GM12878 (cell line): ENCODE measurements at places on chromosomes 16 and 17. TPM values are rescaled to one million over a fixed set of nuclear protein-coding genes. Genes with fewer than 3 reads are reported as not detected.
A peak's percentile ranks its signal among the peaks of the same experiment; 100 is the strongest.

Gene SPATA33
- total RNA-seq: 11.1 and 12.1 TPM in 2 replicates

Gene HOXB2
- 6.3 and 6.7 TPM in 2 replicates for total RNA-seq

Gene CLEC19A
- total RNA-seq: not detected in 2 replicates

Gene TCF25
- 110 and 130 TPM in 2 replicates for total RNA-seq

Gene STH
- total RNA-seq: not detected in 2 replicates

Gene CLEC18B
- total RNA-seq: 0.16 and 0.21 TPM in 2 replicates

Gene ZNF764
- 11.2 and 11.9 TPM in 2 replicates for total RNA-seq

Gene GRIN2C
- total RNA-seq: 0.13 TPM in 2 replicates

Gene SLC5A11
- total RNA-seq: not detected in 2 replicates

- H3K27me3 ChIP-seq: no peaks in the 10 kb centered on the region
- H3K4me3 ChIP-seq: no peak overlapping the region
- H3K36me3 ChIP-seq: no peaks in the 10 kb centered on the region
- H3K27ac ChIP-seq: no peak overlapping the region
Observed at GRCh38 chr17:59399914-59400313, 68.5 kb downstream of the YPEL2 start.

DNA sequence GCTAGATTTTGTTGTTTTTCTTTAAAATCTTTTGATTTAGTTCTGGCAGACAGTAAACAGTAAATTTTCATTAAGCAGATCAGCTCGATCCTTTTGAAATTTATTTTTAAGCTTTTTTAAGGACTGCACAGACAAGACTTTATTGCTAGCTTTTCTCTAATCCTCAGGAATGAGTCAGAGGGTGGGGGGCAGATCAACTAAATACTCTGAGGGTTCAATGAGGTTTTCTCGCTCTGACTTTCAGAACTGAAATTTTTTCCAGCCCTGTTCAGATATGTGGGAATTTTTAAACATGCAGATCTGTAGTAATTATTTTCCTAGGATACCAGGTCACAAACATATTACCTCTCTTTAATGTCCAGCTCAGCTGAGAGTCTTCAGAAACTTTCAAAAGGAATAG is 977.2 kb downstream of the CDH11 start:
- H3K4me3 ChIP-seq: no peak overlapping the region
- no peaks in the 10 kb centered on the region for H3K27me3 ChIP-seq
- DNase-seq: no peak
- H3K4me1 ChIP-seq: no peaks in the 10 kb centered on the region
- H3K36me3 ChIP-seq: no peaks in the 10 kb centered on the region

- H3K27me3 ChIP-seq: peaks cover 4% of the 10 kb centered on the region; the same call in 1 of the 2 replicates
- H3K27ac ChIP-seq: no peak overlapping the region
- no peaks in the 10 kb centered on the region for H3K36me3 ChIP-seq
- no peak for DNase-seq
- no peak overlapping the region for H3K4me3 ChIP-seq
Observed at GRCh38 chr17:79518585-79519523, 92.0 kb downstream of the RBFOX3 start.

GRCh38 chr16:30521873-30522641 is 4.3 kb downstream of the ZNF768 start:
- no peaks in the 10 kb centered on the region for H3K27me3 ChIP-seq
- H3K4me3 ChIP-seq: no peak overlapping the region
- H3K36me3 ChIP-seq: peaks cover 26% of the 10 kb centered on the region

DNA sequence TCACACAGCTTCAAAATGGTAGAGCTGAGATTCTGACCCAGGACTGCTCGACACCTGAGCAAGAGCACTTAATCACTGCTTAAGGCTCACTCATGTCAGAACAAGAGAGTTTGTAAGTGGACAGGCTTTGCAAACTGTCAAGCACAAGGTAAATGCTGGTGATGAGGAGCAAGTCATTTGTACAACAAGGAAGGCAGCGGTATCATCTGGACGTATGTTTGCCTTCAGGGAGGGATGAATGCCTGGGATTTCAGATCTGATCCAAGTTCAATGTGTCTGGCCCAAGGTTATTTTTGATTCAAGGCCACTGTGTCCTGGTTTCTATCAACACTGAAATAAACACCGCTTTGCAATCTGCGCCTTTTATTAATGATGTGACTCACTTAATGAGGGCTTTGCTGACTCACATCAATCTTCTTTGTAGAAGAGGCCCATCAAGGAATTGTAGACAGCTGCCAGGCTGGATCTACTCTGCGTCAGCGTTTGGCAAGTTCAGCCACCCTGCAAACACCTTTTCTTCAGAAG is 174.4 kb upstream of the HS3ST3A1 start:
- no peaks in the 10 kb centered on the region for H3K36me3 ChIP-seq
- H3K4me1 ChIP-seq: no peaks in the 10 kb centered on the region
- H3K27me3 ChIP-seq: no peaks in the 10 kb centered on the region
- DNase-seq: no peak
- H3K4me3 ChIP-seq: no peak overlapping the region

GRCh38 chr17:27318633-27319032 is 24.7 kb downstream of the WSB1 start:
- no peak overlapping the region for H3K27ac ChIP-seq
- no peaks in the 10 kb centered on the region for H3K27me3 ChIP-seq
- H3K4me1 ChIP-seq: no peaks in the 10 kb centered on the region
- no peak for DNase-seq
- peaks cover 16% of the 10 kb centered on the region for H3K36me3 ChIP-seq
- H3K4me3 ChIP-seq: no peak overlapping the region

DNA sequence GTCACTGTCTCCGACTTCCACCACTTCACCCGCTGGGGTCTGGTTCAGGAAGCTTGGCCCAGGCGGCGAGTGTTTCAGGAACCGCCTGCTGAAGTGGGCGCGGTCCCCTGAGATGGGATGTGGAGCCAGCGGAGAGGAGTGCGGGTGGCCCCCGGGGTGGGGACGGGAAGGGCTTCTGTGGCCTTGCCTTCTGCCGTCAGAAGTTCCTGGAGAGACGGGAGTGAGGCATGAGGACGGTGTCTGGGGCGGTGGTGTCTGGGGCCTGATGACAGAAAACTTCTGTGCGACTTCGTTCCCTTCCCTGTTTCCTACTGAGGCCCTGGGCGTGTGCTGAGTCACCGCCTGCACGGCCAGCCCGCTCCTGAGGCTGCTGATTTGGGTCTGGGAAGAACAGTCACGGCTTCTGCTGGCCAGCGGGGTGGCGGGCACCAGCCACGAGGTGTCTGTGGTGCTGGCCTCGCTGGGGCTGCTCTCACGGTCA is 12.3 kb upstream of the NLRC3 start:
- no peak for DNase-seq
- H3K4me3 ChIP-seq: no peak overlapping the region
- H3K27me3 ChIP-seq: no peaks in the 10 kb centered on the region

- H3K4me3 ChIP-seq: no peak overlapping the region
- no peak overlapping the region; the same call in 1 of the 2 replicates for H3K27ac ChIP-seq
Observed at GRCh38 chr16:4675864-4676786, 17.2 kb upstream of the NUDT16L1 start.

GRCh38 chr16:17852977-17853702 is 382.4 kb upstream of the XYLT1 start:
- no peak overlapping the region for H3K4me3 ChIP-seq
- no peaks in the 10 kb centered on the region for H3K27me3 ChIP-seq
- H3K4me1 ChIP-seq: no peaks in the 10 kb centered on the region
- DNase-seq: no peak

DNA sequence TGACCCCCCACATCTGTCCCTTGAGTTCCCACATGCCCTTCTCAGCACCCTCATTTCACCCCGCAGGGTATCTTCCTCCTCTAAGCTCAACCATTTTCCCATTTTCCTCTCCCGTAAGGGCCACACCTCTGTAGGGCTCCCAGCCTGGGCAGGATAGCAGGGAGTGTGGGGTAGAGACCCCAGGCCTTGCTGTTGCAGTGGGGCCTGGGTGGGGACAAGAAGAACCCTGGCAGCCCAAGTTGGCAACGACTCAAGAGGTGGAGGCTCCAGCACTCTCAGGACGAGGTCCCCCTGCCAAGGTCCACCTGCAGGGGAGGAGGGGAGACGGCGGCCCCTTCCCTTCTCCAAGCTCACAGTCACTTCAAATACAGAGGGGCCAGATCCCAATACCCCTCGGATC is 2.0 kb upstream of the TMEM92 start:
- no peak overlapping the region for H3K27ac ChIP-seq
- no peak overlapping the region for H3K4me3 ChIP-seq
- H3K4me1 ChIP-seq: no peaks in the 10 kb centered on the region; the same call in 1 of the 2 replicates
- no peaks in the 10 kb centered on the region; the same call in 1 of the 2 replicates for H3K27me3 ChIP-seq
- no peaks in the 10 kb centered on the region for H3K36me3 ChIP-seq

GRCh38 chr16:51129105-51129504 is 22.0 kb downstream of the SALL1 start:
- no peak overlapping the region for H3K27ac ChIP-seq
- H3K4me3 ChIP-seq: no peak overlapping the region

- no peaks in the 10 kb centered on the region for H3K4me1 ChIP-seq
- DNase-seq: no peak
- H3K4me3 ChIP-seq: no peak overlapping the region
- peaks cover 8% of the 10 kb centered on the region for H3K36me3 ChIP-seq
Observed at GRCh38 chr17:67215991-67216421, 29.0 kb downstream of the HELZ start.

- no peak for DNase-seq
- H3K4me1 ChIP-seq: no peaks in the 10 kb centered on the region
- H3K36me3 ChIP-seq: no peaks in the 10 kb centered on the region
- H3K27ac ChIP-seq: no peak overlapping the region
- H3K4me3 ChIP-seq: no peak overlapping the region
Observed at GRCh38 chr17:16583781-16584180, 14.8 kb upstream of the ZNF287 start.

DNA sequence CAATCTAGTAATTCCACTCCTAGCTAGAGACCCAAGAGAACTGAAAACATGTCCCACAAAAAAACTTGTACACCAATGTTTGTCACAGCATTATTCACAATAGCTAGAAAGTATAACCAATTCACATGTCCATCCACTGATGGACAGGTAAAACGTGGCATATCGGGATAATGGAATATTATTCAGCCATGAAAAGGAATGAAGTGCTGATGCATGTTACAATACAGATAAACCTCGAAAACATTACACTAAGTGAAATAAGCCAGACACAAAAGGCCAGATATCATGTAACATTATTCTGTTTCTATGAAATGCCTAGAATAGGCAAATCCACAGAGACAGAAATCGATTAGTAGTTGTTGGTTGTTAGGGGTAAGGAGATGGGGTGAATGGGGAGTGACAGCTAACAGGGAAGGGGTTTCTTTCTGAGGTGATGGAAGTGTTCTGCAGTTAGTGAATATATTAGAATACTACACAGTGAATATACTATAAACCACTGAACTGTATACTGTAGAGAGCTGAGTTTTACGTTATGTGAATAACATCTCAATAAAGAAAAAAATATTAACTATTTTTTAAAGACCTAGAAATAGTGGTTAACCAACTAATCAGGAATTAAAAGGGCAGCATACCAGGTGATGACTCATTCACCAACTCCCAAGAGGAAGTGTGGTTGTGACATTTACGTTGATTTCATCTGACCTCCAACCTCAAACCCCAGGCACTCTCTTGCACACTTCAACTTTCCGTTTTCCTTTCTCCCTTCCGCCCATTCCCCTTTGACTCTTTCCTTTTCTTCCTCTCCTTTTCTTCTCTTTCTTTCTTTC is 48.6 kb downstream of the GAS7 start:
- no peak overlapping the region for H3K27ac ChIP-seq
- H3K4me3 ChIP-seq: no peak overlapping the region
- peaks cover 19% of the 10 kb centered on the region for H3K4me1 ChIP-seq
- H3K27me3 ChIP-seq: no peaks in the 10 kb centered on the region
- DNase-seq: peak; percentile 68

- H3K27me3 ChIP-seq: no peaks in the 10 kb centered on the region
- no peak overlapping the region for H3K27ac ChIP-seq
- peaks cover 7% of the 10 kb centered on the region; the same call in 1 of the 2 replicates for H3K36me3 ChIP-seq
- DNase-seq: no peak
- no peak overlapping the region for H3K4me3 ChIP-seq
- H3K4me1 ChIP-seq: no peaks in the 10 kb centered on the region
Observed at GRCh38 chr17:72813481-72813880, 279.0 kb downstream of the SLC39A11 start.

GRCh38 chr17:82098169-82098938 is at the start of gene FASN:
Gene FASN, minus strand, starts transcription at chr17:82098236. Its CDS starts 1,791 bp downstream, at chr17:82096445.
- H3K4me3 ChIP-seq: peak within 1 kb of the TSS; percentile 92
- DNase-seq: peak; percentile 65
- H3K27ac ChIP-seq: peak within 1 kb of the TSS; percentile 93
- H3K27me3 ChIP-seq: no peaks in the 10 kb centered on the region
- H3K4me1 ChIP-seq: peaks cover 17% of the 10 kb centered on the region
- H3K36me3 ChIP-seq: peaks cover 21% of the 10 kb centered on the region

DNA sequence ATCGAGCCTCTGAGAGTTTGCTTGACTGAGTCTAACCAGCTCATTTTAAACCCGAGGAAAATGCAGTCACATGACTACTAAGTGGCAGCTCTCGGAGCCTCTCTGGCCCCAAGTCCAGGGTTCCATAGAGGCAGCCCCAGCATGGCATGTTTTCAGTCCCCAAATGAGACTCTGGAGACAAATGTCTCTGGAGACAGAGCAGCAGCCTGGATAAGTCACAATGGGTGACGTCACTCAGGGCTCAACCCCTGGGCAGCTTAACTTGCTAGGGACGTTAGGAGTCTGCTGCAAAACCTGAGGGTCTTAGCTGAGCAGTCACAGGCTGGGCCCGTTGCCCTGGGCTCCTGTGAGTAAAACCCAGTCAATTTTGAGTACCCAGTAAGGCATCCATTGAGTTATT is 6.9 kb upstream of the STH start:
- H3K4me3 ChIP-seq: no peak overlapping the region
- H3K36me3 ChIP-seq: no peaks in the 10 kb centered on the region
- DNase-seq: no peak
- H3K4me1 ChIP-seq: no peaks in the 10 kb centered on the region
- H3K27ac ChIP-seq: no peak overlapping the region
- H3K27me3 ChIP-seq: no peaks in the 10 kb centered on the region

DNA sequence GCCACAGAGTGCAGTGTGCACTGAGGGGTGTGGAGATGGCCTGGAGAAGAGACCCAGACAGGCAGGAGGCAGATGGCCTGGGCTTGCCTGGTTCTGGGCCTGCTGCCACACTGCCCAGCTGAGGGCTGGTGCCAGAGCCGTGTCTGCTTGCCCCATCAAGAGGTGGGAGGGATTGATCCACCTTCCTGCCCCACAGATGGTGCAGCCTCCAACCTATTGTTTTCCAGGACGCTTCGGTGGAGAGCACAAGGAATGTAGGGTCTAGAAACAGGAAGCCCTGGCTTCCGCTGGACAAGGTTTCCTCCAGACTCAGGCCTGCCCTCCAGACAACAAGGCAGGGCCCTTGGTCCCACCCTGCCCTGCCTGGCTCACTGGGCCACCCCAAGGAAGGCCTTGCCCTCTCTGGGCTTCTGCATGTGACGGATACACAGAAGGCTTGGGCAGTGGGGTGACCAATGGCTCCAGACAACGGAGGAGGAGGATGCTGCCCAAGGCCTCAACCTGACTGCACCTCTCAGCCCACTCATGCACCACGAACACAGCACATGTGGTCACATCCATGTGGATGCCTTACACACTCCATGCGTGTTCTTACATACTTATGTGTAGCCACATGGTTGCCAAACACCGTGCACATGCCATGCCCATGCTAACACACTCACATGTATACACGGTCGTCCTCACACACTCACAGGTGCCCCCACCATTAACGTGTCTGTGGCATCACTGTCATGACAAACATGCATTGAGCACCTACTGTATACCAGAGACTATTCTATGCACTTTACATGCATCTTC is 6.5 kb upstream of the CDH5 start:
- no peaks in the 10 kb centered on the region for H3K36me3 ChIP-seq
- peaks cover 2% of the 10 kb centered on the region; the same call in 1 of the 2 replicates for H3K27me3 ChIP-seq
- no peaks in the 10 kb centered on the region for H3K4me1 ChIP-seq
- DNase-seq: no peak
